ENCODE measurements at places on chromosomes 2 and 18. TPM values are rescaled to one million over a fixed set of nuclear protein-coding genes. Genes with fewer than 3 reads are reported as not detected.

- DNase-seq = no peak
- no peak overlapping the region for H3K4me3 ChIP-seq
- no peaks in the 10 kb centered on the region for H3K36me3 ChIP-seq
- H3K4me1 ChIP-seq = no peaks in the 10 kb centered on the region
- no peak overlapping the region for H3K27ac ChIP-seq
Observed at GRCh38 chr18:29982218-29982617, 1060.3 kb downstream of the DSC3 start.

DNA sequence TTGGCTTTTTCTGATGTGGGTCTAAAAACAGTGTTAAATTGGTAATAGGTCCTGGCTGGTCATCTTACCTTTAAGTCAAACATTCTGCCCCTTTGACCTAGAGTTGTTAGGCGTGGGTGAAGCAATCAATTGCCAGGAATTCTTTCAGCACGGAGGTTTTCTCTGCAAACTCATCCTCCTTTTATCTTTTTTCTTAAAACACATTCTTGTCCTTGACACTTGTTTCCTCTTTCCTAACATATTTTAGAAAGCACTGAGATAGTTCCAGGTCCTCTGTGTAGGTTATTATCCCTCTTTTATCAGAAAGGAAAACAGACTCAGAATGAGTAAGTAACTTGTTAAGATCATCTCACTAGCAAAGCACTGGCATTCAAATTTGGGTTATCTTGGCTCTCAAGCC, 18.6 kb upstream of the AP1S3 start:
- no peaks in the 10 kb centered on the region for H3K4me1 ChIP-seq
- no peak overlapping the region for H3K4me3 ChIP-seq

SLC30A3 gene
- polyA plus RNA-seq = 0.07 TPM

- DNase-seq = no peak
- H3K4me3 ChIP-seq = no peak overlapping the region
- peak overlapping the region; percentile 83 for H3K27ac ChIP-seq
- H3K4me1 ChIP-seq = peaks cover 100% of the 10 kb centered on the region
- no peaks in the 10 kb centered on the region for H3K36me3 ChIP-seq
Observed at GRCh38 chr2:46982351-46983064, 66.9 kb upstream of the MCFD2 start.

- no peaks in the 10 kb centered on the region for H3K36me3 ChIP-seq
- peaks cover 26% of the 10 kb centered on the region for H3K4me1 ChIP-seq
- DNase-seq = peak; percentile 75
Observed at GRCh38 chr2:224894356-224894755, 147.9 kb downstream of the DOCK10 start.
